ENCODE measurements at places on chromosomes 2 and 18. TPM values are rescaled to one million over a fixed set of nuclear protein-coding genes. Genes with fewer than 3 reads are reported as not detected.

Gene AGXT
- total RNA-seq, result not detected

Gene AQP12A
- total RNA-seq, result not detected

Gene PIEZO2
- 77.7 TPM for total RNA-seq

Gene SEPTIN10
- 73.8 TPM for total RNA-seq

Data from left lung (tissue), 14 donors.